ENCODE measurements at places on chromosomes 5 and 9.

DNA sequence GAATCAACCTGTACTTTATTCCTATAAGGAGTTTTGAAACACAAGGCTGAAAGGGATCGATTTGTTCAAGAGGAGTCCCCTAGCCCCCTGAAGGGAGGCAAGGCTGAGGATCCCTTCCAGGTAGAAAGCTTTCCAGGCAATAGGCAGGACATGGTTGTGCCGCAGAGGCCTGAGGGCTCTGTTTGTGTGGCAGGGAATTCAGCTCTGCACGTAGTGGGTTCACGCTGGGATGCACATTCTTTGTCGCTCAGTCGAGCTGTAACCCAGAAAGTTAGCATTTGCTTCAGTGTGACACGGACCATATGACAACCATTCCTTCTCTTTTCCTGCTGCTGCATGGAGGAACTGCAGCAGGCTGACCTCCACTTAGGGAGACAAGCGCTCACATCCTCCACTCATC, 65.6 kb upstream of the TRIO start:
- DNase-seq = no peak

- DNase-seq = no peak
Observed at GRCh38 chr5:90112033-90112692, 297.4 kb downstream of the CETN3 start.

DNA sequence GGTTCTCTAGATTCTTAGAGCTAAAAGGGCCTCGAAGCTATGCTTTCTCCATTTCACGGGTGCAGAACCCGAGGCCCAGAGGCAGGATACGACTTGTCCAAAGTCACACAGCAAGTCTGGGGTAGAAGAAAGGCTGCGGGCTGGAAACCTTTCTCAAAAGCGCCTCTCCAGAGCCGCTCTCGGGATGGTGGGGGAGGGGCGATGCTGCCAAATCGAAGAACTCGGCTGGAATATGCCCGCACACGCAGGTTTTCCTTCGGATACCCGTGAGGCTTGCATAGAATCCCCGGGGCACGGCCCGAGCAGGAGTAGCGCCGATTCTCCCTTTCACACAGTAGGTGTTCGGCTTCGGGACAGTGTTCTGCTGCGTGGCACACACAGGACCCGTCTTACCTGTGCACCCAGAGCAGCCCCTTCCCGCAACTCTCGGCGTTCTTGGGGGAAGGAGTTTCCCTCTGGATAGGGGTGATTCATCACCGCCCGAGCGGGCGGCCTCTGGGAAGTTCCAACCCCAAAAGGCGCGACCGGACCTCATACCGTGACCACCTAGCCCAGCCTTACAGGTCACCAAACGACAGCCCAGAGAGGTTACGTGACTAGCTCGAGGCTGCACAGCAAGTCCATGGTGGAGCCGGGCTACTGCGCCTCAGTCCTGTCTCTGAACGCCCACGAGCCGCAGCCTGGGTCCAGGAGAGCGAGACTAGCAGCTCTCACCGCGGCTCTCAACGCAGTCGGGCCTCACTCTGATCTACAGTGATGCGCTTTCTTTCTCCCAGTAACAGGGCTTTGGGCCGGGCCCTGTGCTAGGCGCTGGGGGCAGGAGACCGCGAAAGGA, 4.1 kb downstream of the PAX5 start:
- no peak for DNase-seq

DNA sequence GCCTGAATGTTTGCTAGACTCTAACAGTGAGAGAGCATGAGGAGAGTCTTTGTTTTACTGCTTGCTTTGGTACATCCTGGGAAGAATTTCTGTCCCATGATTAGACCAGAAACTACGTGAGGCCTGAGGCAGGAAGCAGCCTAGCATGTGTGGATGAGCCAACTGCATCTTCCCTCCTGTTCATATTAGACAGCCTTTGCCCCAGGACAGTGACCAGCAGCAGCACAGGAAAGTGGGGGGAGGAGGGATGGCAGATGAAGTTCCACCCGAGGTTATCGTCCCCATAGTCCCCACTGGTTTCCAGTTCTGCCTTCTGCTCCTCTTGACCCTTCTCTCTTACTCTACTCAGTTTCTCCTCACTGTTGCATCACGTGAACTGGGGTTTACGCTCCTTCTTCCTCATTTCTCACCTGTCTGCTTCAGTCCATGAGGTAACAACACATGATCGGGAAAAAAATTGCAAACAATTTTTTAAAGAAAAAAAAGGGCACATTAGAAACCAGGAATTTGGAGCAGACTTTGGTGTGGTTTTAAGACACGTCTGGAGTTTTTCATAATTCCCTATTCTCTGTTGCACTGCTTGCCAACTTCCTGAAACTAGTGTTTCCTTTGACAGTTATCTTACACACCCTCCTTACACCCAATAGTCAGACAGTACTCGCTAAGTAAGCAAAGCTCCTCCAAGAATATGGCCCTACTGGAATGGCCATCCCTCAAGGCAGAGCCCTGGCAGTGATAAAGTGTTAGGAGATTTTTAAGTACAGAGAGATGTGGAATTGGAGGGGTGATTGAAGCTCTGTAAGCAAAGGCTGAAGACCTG, 84.1 kb downstream of the SNX18 start:
- no peak for DNase-seq

DNA sequence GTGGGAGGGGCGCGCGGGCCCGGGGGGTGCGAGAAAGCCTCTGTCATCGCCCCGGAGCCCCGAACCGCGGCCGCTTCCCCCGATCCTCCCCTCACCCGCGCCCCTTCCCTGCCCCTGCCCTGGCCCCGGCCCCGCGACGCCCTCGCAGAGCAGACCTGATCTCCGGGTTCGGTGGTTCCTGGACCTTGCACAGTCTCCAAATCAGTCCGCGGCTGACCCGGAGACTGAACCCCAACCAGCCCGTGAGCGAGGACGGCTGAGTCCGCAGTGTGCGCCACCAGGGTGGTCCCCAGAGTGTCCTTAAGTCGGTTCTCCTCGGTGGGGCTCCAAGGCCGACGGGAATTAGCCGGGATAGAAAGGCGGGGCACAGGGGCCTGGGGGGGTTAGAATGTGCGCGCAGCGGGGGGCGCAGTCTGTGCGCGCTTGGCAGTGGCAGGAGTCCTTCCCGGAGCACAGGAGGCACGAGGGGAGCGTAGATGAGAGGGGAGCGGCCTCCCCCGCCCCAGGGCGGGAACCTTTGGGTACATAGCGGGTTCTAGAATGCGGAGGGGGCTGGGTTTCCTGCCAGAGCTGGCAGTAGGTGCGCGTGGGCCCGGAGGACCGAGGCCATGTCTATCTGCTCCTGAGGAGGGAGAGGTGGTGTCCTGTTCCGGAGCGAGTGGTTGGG, 779 bp downstream of the PKN3 start:
- DNase-seq = no peak

- DNase-seq = no peak
Observed at GRCh38 chr5:14071433-14071832, 71.7 kb upstream of the TRIO start.
